ENCODE measurements at places on chromosomes 1 and 21. TPM values are rescaled to one million over a fixed set of nuclear protein-coding genes. Genes with fewer than 3 reads are reported as not detected.

Gene TRIM58
- total RNA-seq: not detected

Gene LCK
- not detected for total RNA-seq

Gene TMEM61
- 0.34 TPM for total RNA-seq

Gene SLC25A44
- 29.3 TPM for total RNA-seq

Gene LRRC38
- total RNA-seq: not detected

Gene DSTYK
- 7.6 TPM for total RNA-seq
